CD4-positive, alpha-beta memory T cell (primary cell): ENCODE measurements at places on chromosomes 3 and 15. TPM values are rescaled to one million over a fixed set of nuclear protein-coding genes. Genes with fewer than 3 reads are reported as not detected.

DNA sequence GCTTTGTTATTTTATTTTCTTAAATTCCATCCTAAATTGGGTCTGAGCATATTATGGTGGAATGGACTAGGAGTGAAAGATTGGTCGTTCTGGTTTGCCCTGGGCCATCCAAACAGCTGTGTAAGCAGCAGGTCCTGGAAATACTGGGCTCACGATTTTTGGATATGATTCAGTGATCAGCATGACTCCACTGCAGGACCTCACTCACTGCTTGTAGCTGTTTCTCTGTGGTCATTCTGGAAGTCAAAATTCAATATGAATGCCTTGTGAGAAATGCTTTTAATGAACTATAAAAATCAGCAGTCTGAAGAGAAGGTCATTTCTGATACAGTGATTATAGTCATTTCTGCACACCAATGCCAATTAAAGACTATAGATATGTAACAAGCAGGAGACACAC lies 185.0 kb downstream of the RBMS3 start:
- no peak for DNase-seq
- H3K27me3 ChIP-seq, result no peaks in the 10 kb centered on the region
- no peaks in the 10 kb centered on the region for H3K36me3 ChIP-seq
- no peaks in the 10 kb centered on the region for H3K4me1 ChIP-seq

DNA sequence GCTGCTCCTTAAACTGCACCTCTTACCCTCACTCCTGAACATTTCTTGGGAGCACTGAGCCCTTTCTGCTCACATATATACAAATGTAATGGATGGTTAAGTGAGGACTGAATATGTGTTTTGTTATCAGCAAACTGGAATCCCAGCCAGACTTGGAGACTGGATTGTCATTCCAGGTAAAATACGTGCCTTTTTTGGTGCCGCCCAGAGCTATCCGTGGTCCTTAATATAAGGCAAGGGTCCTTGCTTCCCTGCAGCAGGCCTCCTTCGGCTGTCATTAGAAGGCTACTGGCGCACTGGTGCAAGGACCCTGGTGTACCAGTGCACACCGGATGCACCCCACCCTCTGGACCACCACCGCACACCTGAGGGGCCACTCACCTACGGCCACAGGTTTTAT lies 1.1 kb upstream of the GABRB3 start:
- DNase-seq, result no peak
- no peak overlapping the region for H3K4me3 ChIP-seq
- no peaks in the 10 kb centered on the region for H3K36me3 ChIP-seq
- no peaks in the 10 kb centered on the region for H3K27me3 ChIP-seq
- no peak overlapping the region for H3K27ac ChIP-seq
- no peaks in the 10 kb centered on the region for H3K4me1 ChIP-seq

DNA sequence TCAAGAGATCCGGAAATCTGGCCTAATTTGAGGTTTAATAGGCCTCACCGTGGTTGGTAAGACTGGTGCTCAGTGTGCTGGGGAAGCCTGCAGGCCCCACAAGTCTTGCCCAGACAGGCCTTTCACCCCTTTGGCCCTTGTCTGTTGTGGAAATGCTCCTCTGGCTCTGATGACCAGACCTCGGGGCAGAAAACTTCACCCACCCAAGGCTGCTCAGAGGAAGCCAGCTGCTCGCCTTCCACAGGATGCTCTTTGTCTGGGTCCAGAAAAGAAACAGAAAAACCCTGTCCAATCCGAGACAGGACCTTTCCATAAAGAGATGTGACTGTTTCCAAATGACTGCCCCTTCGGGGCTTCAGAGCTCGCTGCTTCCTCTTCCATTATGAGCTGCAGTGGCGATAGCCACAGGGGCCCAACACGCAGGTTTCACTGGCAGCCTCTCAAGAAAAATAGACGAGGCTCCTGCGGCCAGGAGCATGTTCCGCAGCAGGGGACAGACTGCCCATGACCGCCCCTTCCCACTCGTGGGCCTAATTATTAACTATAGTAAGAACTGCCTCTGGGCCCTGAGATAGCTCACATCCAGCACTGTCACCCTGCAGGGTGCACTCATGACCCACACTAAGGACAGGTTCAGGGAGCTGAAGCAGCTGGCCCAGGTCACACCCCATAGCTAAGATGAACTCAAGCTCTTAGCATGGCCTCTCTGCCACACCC lies 6.8 kb upstream of the SNX22 start:
- peaks cover 11% of the 10 kb centered on the region for H3K36me3 ChIP-seq
- no peaks in the 10 kb centered on the region for H3K27me3 ChIP-seq
- peaks cover 4% of the 10 kb centered on the region for H3K4me1 ChIP-seq
- DNase-seq, result no peak

- H3K27ac ChIP-seq, result no peak overlapping the region
- no peaks in the 10 kb centered on the region for H3K27me3 ChIP-seq
- H3K4me3 ChIP-seq, result no peak overlapping the region
Observed at GRCh38 chr15:68990231-68990991, 24.1 kb upstream of the NOX5 start.

GRCh38 chr3:175601521-175601920 lies 742.4 kb downstream of the NAALADL2 start:
- DNase-seq, result no peak
- no peaks in the 10 kb centered on the region for H3K36me3 ChIP-seq
- H3K27ac ChIP-seq, result no peak overlapping the region
- no peak overlapping the region for H3K4me3 ChIP-seq
- no peaks in the 10 kb centered on the region for H3K27me3 ChIP-seq

DNA sequence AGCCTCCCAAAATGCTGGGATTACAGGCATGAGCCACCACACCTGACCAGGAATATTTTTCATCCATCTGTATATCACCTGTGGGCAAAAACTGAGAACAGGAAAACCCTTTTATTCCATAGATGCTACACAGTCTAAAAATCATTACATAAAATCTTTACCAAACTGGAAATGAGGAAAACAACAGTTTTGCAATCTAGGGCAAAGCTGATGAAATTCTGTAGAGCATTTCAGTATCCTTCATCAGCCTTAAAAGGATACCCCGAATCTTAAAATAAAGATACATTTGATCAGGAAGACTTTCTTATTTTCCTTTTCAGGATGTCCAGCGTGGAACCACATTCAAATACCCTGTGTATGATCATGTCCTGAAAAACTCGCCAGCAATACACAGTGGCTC lies 7.1 kb downstream of the SIAH2 start:
- peaks cover 76% of the 10 kb centered on the region for H3K4me1 ChIP-seq
- no peak overlapping the region for H3K4me3 ChIP-seq
- H3K27me3 ChIP-seq, result no peaks in the 10 kb centered on the region
- no peaks in the 10 kb centered on the region for H3K36me3 ChIP-seq

- H3K27me3 ChIP-seq, result no peaks in the 10 kb centered on the region
- no peak overlapping the region for H3K27ac ChIP-seq
- no peak for DNase-seq
- no peak overlapping the region for H3K4me3 ChIP-seq
- peaks cover 37% of the 10 kb centered on the region for H3K36me3 ChIP-seq
- peaks cover 7% of the 10 kb centered on the region for H3K4me1 ChIP-seq
Observed at GRCh38 chr3:46918634-46919033, 41.1 kb downstream of the PTH1R start.

DNA sequence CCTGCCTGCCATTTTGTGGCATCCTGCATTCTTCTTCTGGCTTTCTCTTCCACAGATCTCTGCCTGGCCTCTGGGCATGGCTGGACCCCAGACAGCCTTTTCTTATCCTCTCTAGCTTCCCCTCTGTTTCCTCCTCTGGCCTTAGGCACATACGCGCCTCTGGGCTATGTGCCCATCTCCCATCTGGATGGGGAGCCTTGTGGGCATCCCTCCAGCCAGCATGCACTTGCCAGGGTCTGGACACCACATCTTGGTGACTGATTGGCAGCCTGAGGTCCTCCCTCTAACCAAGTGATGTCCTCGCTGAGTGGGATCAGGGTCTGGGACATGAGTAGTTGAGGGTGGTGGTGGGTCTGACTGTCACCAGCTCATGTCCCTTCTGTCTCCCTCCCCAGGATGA lies 12.8 kb downstream of the PLEKHO2 start:
- H3K4me3 ChIP-seq, result no peak overlapping the region
- H3K27me3 ChIP-seq, result no peaks in the 10 kb centered on the region
- no peak for DNase-seq

GRCh38 chr3:108985844-108986243 lies 32.2 kb upstream of the GUCA1C start:
- no peak overlapping the region for H3K4me3 ChIP-seq
- no peak for DNase-seq
- no peaks in the 10 kb centered on the region for H3K27me3 ChIP-seq
- no peaks in the 10 kb centered on the region for H3K36me3 ChIP-seq
- no peaks in the 10 kb centered on the region for H3K4me1 ChIP-seq

DNA sequence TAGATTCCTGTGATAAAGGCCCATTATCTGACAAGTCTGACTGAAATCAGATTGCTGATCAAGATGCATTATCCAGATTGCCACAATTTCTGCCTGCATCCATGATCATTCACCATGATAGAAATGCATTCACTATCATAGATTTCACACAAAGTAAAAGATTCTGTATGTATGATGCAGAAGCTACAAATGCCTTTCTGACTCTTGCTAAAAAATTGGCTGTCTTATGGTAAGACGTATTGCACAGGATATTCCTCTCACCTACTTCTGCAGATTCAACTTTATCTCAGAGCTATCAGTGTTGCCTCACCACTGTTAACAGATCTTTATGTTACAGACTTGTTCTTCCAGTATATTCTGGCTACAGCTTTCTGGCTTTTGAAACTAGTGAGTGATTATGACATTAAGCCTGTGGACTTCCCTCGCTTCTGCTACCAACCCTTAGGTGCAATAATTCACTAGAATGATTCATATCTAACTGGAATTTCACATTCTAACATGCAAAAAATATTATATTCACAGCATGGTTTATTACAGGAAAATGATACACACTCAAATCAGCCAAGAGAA lies 955.3 kb downstream of the EPHA3 start:
- H3K27me3 ChIP-seq, result no peaks in the 10 kb centered on the region
- no peak overlapping the region for H3K4me3 ChIP-seq
- H3K4me1 ChIP-seq, result no peaks in the 10 kb centered on the region
- H3K27ac ChIP-seq, result no peak overlapping the region
- H3K36me3 ChIP-seq, result no peaks in the 10 kb centered on the region

GRCh38 chr3:177145381-177145780 lies 51.9 kb downstream of the TBL1XR1 start:
- no peaks in the 10 kb centered on the region for H3K27me3 ChIP-seq
- H3K36me3 ChIP-seq, result no peaks in the 10 kb centered on the region
- peak overlapping the region; percentile 61 for H3K27ac ChIP-seq
- DNase-seq, result no peak

DNA sequence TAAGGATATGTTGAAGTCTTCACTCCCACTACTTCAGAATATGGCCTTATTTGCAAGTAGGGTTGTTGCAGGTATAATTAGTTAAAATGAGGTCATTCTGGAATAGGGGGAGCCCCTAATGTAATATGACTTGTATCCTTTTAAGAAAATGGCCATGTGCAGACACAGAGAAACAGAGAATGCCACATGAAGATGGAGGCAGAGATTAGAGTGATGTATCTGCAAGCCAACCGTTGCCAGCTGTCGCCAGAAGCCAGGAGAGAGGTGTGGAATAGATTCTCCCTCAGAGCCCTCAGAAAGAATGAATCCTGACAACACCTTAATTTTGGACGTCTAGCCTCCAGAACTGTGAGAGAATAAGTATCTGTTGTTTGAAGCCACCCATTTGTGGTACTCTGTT lies 11.3 kb upstream of the TRANK1 start:
- no peak overlapping the region for H3K4me3 ChIP-seq
- H3K27me3 ChIP-seq, result no peaks in the 10 kb centered on the region
- H3K4me1 ChIP-seq, result peaks cover 9% of the 10 kb centered on the region
- no peak overlapping the region for H3K27ac ChIP-seq
- no peaks in the 10 kb centered on the region for H3K36me3 ChIP-seq

DNA sequence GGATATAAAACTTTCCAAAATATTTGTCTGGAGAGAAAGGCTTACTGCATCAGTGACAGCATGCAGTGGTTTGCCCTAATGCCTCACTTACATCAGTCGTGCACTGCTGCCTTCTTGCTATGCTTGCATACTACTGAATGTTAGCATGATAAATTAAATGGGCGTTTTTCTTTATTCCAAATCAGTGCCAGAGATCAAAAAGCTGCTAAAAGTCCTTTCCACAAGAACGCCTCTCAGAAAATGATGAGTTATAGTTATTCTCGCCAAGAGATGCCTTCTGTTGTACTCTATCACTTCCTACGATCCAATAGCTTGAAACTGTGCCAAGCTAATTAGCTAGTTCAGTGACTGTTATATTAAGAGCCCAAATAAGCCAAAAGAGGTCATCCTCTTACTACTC lies 345.8 kb upstream of the ROBO2 start:
- no peak overlapping the region for H3K4me3 ChIP-seq
- DNase-seq, result no peak
- H3K27me3 ChIP-seq, result no peaks in the 10 kb centered on the region
- no peaks in the 10 kb centered on the region for H3K36me3 ChIP-seq

- no peaks in the 10 kb centered on the region for H3K36me3 ChIP-seq
- H3K4me3 ChIP-seq, result no peak overlapping the region
- no peaks in the 10 kb centered on the region for H3K4me1 ChIP-seq
Observed at GRCh38 chr15:83700082-83700481, 46.2 kb downstream of the ADAMTSL3 start.

DNA sequence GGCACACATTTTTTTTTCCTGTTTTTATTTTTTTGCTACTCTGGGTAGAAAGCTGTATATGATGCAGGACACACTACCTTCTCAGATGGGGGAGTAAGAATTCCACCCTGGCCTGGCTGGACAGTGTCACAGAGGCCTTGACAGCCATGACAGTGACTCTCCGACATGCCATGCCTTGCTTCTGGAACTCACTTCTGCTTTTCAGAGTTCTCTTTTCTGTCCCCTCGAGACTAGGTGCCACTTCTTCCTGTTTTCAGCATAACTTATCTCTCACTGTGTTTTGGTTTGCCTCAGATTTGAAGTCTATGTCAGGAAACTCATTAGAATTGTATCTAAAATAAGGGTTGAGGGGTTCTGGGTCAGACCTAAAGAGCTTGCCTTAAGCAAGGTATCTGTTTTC lies 69.1 kb upstream of the SEC13 start:
- no peak for DNase-seq
- no peaks in the 10 kb centered on the region for H3K36me3 ChIP-seq
- H3K4me1 ChIP-seq, result peaks cover 52% of the 10 kb centered on the region
- H3K4me3 ChIP-seq, result no peak overlapping the region
- no peak overlapping the region for H3K27ac ChIP-seq

GRCh38 chr3:187000711-187001151 lies 70.4 kb downstream of the ST6GAL1 start:
- H3K36me3 ChIP-seq, result no peaks in the 10 kb centered on the region
- no peak for DNase-seq
- no peaks in the 10 kb centered on the region for H3K27me3 ChIP-seq
- no peak overlapping the region for H3K4me3 ChIP-seq
- H3K4me1 ChIP-seq, result peaks cover 71% of the 10 kb centered on the region

- no peaks in the 10 kb centered on the region for H3K36me3 ChIP-seq
- no peak overlapping the region for H3K4me3 ChIP-seq
- no peak for DNase-seq
Observed at GRCh38 chr3:132773071-132773619, 50.9 kb upstream of the NPHP3 start.

TATDN2 gene
- 79.3 TPM for total RNA-seq

GJD2 gene
- total RNA-seq, result not detected

EXD1 gene
- total RNA-seq, result not detected

NLGN1 gene
- total RNA-seq, result not detected

VGLL3 gene
- not detected for total RNA-seq

HLTF gene
- 22.8 TPM for total RNA-seq
